ENCODE measurements at places on chromosomes 4 and X.

DNA sequence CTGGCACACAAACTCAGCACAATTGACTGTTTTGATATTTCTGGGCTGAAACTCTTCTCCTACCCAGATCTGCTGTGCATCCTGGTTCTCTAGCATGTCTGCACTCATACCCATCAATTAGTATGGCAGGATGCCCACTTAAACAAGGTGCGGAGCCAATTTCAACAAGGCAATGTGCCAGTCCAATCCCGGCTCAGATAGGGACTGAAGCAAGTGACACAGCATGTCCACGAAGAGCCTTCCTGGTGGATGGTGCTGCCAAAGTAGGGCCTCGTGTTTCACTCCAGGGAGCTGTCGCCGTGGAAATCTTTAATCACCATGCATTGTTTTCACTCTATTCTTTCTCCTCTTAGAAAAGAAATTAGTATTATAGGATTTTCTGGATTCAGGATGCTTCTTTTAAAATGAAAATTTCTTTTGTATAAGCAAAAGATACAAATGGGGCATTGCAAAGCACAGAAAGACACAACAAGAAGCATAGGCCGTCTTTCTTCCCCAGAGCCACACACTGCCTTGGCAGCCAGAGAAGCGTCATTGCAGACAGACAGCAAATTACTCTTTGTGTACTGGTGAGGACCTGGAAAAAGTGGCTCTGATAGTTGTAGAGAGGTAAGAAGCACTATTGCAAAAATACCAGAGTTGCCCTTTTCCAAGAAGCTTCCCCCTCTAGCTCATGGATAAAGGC, 40.6 kb upstream of the LSM6 start:
- DNase-seq, result no peak

DNA sequence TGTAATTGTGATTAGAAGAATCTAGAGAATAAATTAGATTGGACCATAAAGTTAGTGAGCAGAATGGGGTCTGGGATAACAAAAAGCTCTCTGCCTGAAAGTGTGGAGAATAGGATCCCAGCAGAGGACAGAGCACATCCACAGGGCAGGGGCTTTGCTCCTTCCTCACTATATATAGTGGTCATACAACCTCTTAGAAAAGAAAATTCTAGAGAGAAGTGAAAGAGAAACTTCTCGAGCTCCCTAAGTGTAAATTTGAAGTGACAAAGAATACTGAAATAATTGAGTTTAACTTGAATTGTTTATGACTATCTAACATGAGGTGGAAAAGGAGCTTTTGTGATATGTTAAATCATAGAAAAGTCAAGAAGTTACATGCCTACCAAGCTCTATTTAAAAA, 14.9 kb downstream of the ADAM29 start:
- DNase-seq, result no peak

DNA sequence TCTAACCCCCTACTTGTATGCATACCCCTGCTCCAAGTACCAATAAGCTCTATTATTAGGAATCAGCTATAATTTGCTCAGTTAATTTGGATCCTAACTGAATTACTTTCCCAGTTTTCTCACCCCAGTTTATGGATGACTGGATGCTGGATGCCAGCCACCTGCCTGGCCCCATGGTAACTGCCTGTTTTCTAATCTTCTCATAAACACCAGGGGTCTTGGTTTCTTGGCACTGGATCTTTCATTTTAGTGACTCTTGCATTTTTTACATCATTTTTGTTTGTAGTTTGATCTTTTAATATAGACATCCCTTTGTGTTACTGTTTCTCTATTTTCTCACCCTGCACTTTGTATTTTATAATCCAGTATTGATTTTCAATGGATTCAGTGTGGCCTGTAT, 246.8 kb downstream of the ADGRL3 start:
- no peak for DNase-seq

DNA sequence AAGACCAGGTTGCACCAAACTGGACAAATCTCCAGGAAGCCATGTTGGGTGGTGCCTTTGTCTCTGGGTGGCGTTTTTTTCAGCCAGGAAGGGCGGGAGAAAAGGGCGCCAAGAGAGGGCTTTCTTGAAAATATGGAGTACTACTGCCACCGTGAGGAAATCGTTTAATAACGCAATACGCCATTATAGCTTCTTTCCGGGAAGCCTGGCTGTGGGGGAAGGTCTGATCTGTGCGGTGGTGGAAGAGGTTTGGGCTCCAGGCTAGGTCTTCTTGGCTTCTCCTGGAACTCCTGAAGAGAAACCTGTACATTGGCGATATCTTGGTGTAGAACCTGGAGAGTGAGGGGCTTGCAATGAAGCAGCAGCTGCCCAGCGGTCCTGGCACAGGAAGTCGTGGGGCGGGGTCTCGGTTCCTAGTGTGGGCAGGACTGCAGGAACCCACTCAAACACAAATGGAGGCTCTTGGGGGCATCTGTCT, 202.7 kb downstream of the OR13H1 start:
- peak; percentile 50 for DNase-seq

DNA sequence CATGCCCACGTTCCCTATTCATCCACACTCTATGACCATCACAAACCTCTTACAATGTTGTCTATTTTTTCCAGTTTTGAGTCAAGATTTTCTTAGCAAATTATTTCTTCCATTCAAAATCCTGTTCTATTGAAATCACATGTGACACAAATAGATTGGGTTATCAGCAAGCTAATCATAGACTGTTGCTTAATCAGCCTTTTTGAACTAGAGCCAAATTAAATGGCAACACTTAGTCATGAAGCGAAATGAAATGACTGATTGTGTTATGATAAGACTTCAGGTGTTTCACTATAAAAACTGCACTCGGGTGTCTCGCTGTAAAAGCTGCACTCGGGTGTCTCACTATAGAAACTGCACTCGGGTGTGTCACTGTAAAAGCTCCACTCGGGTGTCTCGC, 890.0 kb upstream of the FRG1 start:
- no peak for DNase-seq

DNA sequence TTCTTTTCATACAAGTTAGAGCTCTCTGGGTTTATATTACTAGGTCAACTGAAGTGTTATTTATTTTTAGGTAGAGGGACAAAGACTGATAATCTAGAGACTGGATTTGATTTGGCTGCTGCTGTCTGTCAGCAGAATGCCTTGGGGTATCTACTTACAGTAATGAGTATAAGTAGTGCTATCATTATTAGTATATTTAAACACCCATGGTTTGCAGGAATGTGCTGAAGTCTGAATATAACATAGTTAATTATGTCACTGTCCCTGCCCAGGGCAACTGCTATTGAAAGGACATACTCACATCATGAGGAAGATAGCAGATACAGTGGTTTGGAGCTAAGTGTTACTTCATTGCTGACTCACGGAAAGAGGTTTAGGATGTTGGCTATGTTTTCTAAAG, 76.2 kb downstream of the PRRG1 start:
- no peak for DNase-seq

All from stimulated activated CD8-positive, alpha-beta memory T cell treated with anti-CD3 and anti-CD28 coated beads, Interleukin-4, amount 100 ng/mL, for 4 hours (primary cell).